Non-pigmented ciliary epithelial cell (primary cell): ENCODE measurements at places on chromosomes 6 and 20.

DNA sequence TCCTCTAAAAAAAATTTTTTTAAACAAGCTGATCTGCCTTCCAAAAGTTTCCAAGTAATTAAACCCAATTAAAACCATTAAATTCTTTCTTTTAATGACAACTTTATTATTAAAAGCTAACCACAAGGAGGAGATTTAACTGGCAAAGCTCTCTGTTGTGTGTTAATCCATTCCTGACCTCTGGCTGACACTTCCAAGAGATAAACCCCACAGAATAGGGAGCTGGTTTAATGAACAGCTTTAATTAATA lies 230.8 kb downstream of the EYA2 start:
- DNase-seq: no peak

DNA sequence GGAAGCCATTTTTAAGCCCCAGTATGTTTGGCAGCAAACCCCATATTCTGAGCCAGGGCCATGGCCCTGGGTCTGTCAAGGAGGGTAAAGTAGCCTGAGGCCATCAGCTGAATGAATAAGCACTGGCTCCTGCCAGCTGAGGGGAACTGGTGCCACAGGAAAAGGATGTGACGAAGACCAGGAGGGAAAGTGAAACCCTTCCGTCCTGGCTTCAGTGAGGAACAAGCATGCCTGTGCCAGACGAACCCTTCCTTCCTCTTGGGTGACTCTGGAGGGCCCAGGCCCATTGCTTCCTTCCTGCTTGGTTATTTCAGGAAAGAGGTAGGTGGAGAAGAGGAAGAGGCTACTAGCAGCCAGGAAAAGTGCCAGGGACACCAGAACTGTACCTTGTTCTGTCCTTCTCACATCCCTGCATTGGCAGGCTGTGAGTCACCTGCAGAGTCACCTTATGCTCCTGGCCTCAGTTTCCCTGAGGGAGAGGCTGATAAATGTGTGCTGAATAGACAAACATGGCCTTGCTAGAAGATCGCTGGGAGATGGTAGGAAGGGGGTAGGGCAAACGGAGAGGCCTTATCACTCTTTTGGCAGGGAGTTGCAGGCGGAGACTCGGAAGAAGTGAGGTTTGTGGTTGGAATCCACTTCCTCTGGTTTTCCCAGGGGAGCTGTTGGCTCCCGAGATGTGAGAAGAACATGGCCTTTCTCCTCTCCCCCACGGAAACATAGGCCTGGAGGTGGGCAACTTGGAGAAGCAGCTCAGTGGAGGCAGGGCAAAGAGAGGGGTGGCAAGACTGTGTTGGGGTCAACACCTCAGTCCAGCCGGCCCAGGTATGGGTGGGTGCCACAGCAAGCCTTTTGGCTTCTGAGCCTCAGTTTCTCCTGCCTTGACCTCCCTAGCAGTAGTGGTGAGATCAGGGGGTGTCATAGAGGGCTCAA lies 37.4 kb downstream of the COX4I2 start:
- peak; percentile 46 for DNase-seq

DNA sequence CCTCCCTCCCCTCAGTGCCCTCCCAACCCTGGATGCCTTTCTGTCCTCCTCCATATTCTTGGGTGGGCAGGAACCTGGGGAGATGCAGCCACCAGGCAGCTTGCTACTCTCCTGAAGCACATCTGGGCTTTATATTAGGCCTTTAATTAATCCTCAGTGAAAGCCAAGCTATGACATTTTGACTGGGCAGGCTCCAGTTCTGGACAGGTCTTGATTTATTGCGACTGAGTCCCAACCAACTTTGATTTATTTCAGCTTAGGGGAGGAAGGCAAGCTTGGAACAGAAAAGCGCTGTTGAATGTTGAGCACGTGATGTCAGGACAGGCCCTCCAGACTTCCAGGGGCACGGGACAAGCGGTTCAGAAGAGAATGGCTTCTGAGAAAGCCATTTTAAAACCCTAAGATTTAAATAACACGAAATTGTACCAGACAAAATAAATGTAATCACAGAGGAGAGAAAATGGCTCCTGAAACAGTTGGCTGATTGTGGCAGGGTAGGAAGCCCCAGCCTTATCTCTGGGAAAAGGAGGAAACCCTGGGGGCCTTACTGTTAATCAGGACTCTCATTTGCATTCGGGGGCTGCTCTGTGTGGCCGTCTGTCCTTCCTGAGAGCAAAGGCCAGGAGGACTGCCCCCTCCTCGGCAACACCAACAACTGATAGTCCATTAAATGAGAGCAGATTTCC lies 294.2 kb downstream of the FOXC1 start:
- no peak for DNase-seq

GRCh38 chr6:6654599-6655575 lies 66.4 kb downstream of the LY86 start:
- no peak for DNase-seq

DNA sequence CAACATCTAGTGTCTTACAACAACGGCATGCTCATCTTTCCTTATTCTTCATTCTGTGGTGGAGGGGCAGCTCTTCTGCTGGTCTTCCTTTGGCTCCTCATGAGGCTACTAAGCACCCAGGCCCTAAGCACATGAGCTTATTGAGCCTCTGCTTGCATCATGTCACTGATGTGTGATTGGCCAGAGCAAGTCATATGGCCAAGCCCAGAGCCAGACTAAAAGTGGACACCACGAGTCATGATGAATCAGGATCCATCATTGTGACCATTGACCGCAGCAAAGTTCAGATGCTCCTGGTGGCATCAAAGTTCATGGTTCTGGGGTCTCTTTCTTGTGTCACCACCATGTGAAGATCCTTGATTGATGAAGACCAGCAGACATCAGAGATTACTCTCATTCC lies 192.0 kb upstream of the FOXA2 start:
- DNase-seq: no peak

- DNase-seq: peak; percentile 63
These were observed 65.5 kb downstream of the LAMA4 start for GRCh38 chr6:112188906-112189305.

DNA sequence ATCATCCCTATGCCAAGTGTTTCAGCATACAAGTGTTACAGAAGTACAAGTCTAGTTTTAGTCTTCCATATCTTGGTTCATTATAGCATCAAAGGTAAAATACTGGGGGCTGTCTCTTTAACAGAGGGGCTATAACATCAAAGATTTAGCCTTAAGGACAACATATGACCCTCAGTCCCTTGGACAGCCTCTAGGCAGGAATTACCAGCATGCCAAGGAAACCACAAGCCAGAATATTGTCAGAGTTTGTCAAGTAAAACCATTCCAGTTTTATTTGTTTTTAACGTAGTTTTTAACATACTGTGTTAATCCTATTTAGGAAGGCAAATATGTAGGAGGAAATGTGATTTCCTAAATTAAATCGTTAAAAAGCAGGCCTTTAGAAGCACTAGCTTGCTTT lies 18.6 kb downstream of the ZKSCAN8 start:
- no peak for DNase-seq

DNA sequence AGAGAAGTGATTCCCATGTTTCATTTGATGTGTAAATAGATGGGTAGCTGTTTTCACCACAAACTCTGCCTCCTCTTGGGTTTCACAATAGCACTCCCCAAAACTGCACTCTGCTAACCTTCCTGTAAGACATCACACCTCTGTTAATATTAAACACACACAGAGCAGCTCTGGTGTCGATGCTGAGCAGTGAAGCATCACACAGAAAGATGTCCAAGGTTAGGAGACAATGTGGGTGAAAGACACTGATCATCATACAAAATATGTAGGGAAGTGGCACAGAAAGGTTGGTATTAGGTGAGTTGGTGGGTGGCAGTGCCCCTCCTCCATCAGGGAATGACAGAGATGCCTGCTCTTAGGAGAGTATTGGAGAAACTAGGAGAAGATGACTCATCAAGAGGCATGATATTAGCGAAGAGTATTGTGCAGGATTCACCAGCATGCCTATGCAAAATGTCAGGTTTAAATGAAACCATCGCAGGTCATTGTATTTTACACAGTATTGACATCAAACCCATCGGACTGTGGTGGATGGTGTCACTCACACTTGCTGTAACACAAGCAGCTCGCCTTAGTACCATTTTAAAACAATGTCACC lies 199.7 kb downstream of the TBXT start:
- no peak for DNase-seq

DNA sequence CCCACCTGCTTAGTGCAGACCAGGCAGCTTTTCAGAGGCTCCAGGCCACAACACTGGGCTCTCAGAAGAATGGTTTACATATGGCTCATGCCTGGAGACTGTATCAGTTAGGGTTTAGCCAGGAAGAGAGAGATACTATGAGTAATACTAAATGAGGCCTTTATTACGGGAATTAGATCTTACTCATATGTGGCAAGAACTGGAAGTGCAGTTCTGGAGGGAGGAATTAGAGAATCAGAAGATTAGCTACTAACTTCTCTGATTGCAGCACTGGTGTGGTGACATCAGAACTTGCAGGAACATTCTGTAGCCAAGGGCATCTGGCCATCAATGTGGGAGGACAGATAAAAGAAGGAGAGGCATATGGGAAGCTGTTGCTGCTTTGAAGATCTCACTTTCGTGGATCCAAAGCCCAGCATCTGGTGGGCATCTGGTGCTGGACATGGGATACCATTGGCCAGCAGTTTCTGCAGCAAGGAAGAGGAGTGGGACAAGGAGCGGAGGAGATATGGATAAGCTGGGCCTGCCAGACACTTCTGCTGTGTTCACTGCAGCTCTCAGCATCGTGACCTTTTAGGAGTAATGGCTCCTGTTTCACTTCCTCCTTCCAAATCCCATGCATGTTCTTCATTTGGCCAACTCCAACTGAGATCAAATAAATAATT lies 248.5 kb downstream of the BTBD3 start:
- peak; percentile 95 for DNase-seq

DNA sequence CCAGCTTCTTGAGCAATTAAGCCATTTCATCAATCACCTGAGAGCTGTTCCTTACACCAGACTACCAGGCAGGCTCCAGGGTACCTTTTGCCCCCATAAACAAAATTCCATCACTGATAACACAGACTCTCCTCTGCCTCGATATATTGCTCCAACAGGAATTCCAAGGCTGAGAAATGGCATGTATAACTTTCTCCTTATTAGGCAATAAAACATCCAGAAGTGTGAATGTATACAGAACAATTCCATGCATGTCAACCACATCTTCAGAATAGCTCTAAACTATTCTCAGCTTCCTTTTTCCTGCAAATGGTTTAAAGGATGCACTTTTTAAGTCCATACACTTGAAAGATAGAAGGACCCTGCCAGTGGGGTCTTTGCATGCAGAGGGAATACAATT lies 73.8 kb downstream of the EDN3 start:
- DNase-seq: no peak
